ENCODE measurements at places on chromosomes 2 and 18. TPM values are rescaled to one million over a fixed set of nuclear protein-coding genes. Genes with fewer than 3 reads are reported as not detected.

DNA sequence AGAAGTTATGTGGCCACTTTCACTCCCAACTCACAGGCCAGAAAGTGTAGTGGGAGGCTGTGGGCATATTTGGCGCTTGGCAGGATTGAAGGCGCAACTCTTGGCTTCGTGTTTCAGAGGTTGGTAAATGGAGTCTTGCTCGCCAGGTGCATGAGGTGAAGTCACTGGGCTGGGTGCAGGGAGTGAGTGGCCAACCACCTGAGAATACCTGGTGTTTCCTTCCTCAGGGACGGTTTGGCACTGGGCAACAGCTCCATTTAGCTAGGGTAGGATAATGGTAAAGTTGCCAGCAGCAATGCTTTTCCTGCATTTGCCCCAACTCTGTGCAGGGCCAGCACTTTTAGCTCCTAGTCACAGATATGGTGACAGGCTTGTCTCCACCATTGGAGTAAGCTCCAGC, 115.9 kb downstream of the AGAP1 start:
- DNase-seq: no peak

GRCh38 chr2:1995987-1996386, 251.7 kb upstream of the PXDN start:
- DNase-seq: no peak

GRCh38 chr2:236844711-236845110, 241.0 kb upstream of the COPS8 start:
- DNase-seq: no peak

DNA sequence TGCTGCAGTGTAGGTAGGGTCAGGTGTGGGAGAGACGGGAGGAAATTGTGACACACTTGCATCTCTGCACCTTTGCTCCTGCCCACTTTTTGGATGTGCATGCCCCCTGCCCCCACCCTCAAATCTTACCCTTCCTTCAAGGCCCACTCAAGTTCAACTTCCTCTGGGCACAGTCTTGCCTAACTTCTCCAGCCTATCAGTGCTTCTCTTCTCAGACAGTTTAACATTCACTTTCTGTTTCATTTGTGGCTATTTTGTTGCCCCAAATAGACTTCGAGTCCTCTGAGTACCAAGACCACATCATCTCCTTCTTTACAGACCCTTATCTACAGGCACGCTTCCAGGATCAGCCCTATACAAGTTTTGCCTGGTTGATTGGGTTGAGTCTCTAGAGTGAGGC, 2.7 kb downstream of the ST8SIA5 start:
- no peak for DNase-seq

DNA sequence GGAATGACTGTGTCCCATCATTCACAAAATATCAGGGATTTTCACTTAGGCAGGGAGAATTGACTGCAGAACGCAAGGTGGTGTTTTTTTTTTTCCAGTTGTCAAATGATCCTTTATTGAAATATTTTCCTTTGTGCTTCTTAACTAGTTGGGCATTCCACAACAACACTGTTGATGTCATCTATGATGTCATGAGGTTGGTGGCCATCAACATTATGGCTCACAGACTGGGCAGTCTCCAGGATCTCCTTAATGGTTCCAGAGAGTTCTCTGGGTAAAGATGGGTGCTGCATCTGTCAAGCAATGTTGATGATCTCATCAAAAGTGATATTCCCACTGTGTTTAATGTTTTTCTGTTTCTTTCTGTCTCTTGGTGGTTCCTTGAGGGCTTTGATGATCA, 31.8 kb upstream of the PLEKHM3 start:
- DNase-seq: no peak

- no peak for DNase-seq
These were observed 73.0 kb downstream of the L3MBTL4 start for GRCh38 chr18:6341709-6342108.

GRCh38 chr2:120883607-120884440, 148.2 kb downstream of the GLI2 start:
- no peak for DNase-seq

- no peak for DNase-seq
These were observed 611.7 kb downstream of the TSN start for GRCh38 chr2:122366969-122367645.

- no peak for DNase-seq
These were observed 8.3 kb upstream of the TNS1 start for GRCh38 chr2:218010984-218011652.

DNA sequence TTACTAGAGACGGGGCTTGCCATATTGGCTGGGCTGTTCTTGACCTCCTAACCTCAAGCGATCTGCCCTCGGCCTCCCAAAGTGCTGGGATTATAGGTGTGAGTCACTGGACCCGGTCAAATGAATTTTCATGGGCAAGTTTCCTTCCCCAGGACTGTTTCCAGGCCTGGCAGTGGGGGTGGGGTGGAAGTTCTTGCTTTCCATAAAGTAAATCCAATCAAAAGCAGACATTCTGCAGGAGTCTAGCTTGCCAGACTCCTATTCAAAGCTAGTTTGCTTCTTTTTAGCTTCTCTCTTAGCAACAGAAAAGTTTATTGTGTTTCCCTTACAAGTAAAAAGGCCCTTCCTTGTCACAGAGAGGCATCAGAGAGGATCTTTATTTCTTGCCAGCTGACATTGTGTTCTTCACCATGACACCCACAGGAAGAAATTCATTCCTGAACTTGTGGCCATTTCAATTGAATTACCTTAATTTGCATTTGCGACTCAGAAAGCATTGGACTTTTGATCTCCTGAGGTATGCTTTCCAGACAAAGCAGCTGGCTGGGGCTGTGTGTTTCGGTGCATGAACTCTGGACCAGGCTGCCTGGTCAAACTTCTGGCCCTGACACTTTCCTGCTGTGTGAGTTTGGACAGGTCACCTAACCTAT, 37.9 kb downstream of the LYPD1 start:
- DNase-seq: no peak

- no peak for DNase-seq
These were observed 4.4 kb downstream of the SMAD7 start for GRCh38 chr18:48946329-48946835.

- no peak for DNase-seq
These were observed 1014.3 kb downstream of the CBLN2 start for GRCh38 chr18:71529703-71530303.

GRCh38 chr2:101559551-101559950, 84.6 kb upstream of the RFX8 start:
- DNase-seq: no peak

DNA sequence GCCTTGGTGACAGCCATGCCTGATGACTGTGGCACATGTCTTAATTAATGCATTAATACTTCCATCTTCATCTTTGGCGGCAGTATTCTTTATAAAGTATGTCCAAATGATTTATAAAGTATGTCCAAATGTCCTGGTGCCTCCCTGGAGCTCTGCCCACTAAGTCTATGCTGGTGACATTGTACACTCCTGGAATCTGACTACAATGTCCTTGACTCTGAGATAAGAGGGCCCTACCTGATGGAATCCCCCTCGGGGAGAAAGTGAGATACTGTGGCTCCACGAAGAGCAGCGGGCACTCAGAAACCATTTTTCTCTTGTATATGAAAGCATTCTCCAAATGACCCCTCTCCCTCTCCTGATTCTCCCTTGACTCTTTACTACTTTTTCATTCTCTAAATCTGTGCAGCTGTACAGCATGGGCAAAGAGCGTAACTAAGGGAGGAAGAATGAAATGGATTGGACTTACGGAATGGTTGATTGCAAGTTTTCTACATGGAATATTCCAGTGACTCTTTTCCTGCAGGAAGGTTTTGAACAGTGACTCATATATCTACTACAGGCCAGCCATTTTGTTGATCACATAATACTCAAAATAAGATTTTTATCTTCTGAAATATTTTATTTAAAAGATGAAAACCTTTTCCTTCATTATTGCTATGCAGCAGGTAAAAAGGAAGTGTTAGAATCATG, 17.3 kb downstream of the RAB12 start:
- no peak for DNase-seq

- no peak for DNase-seq
These were observed 45.5 kb upstream of the PTH2R start for GRCh38 chr2:208361077-208361441.

- DNase-seq: no peak
These were observed 179.0 kb downstream of the SLC39A10 start for GRCh38 chr2:195836002-195836401.

- no peak for DNase-seq
These were observed 89.9 kb upstream of the CDCA7 start for GRCh38 chr2:173264603-173265366.

DNA sequence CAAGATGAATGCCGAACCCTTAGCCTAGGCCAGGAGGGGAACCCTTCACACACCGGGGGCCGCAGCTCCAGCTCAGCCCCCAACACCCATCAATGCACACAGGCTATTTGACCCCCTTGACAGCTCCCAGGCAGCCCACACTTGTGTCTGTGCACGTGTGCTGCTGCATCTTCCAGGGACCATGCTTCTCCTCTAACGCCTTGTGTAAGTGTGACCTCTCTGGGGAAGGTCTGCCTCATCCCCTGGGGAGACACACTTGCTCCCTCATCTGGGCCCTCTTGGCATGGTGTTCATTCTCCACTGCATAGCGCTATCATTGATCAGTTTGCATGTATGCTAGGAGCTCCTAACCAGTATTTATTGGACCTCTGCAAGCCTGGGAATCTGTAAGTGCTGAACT, 120.0 kb upstream of the FHL2 start:
- peak; percentile 52 for DNase-seq

DNA sequence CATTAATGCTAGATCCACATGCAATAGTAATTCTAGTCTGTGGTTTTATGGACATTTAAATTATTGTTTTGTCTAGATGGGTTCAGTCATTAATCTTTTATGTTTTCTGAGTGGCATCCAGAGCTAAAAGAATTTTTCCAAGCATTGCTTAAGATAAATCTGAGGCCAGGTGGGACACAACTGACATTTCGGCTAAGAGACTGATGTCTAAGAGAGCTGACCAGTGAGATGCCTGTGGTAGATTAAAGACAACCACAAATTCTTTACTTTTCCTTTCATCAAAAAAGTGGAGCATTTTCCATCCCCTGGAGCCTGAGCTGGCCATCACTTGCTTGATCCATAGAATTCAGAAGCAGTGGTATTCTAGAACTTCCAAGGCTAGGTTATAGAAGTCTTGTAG, 182.2 kb downstream of the NRP2 start:
- no peak for DNase-seq

- DNase-seq: no peak
These were observed 38.0 kb upstream of the ERMN start for GRCh38 chr2:157363612-157364101.

GRCh38 chr2:69452687-69453086, 15.5 kb upstream of the NFU1 start:
- DNase-seq: no peak

- DNase-seq: no peak
These were observed 213.2 kb upstream of the HS6ST1 start for GRCh38 chr2:128531856-128532255.

- DNase-seq: no peak
These were observed 89.1 kb downstream of the SMC6 start for GRCh38 chr2:17664534-17664933.

DNA sequence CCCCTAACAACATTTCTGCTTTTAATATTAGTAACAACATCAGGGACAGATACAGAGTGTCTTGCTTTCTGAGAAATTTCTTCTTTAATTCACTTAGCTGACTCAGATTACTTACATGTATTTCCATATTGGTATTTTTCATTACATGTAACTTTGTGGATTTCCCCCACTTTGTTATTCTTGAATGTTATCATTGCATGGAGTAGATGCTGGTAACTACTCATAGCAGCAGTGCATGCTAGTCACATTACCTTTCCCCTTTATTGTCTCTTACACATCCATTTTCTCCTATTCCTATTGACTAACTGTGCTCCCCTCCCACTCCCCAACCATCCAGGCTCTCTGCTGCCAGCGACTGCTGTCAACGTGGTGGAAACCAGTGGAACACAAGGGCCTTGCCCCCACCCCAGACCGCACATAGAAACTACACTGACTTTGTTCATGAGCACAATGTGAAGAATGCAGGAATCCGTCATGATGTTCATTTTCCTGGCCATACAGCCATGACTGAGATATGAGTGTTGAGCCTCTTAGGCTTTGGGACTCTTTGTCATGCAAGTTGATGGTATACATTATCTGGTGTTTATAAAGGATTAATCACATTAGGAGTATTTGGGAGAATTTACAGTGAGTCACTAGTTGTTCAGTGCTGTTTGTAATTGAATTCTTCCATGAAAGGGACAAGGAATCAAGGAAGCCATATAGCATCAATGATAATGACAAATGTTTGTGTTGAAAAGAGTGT, 91.0 kb downstream of the EPB41L5 start:
- peak; percentile 63 for DNase-seq

HOXD12 gene
- not detected for total RNA-seq

TEKT4 gene
- not detected for total RNA-seq

FZD7 gene
- 21.8 TPM for total RNA-seq

LHCGR gene
- not detected for total RNA-seq

BOLL gene
- 0.28 TPM for total RNA-seq

EGR4 gene
- 0.06 TPM for total RNA-seq

DHRS9 gene
- total RNA-seq: not detected

PTPRN gene
- total RNA-seq: 0.36 TPM

FTCDNL1 gene
- 3.2 TPM for total RNA-seq

OTOF gene
- not detected for total RNA-seq

CNTNAP5 gene
- total RNA-seq: 0.03 TPM

CCBE1 gene
- 1.8 TPM for total RNA-seq

CGREF1 gene
- 1.8 TPM for total RNA-seq

ABCB11 gene
- total RNA-seq: 0.12 TPM

FOXI3 gene
- total RNA-seq: not detected

VIT gene
- total RNA-seq: not detected

SPATA3 gene
- not detected for total RNA-seq

CIAO1 gene
- 117 TPM for total RNA-seq

ONECUT2 gene
- 0.04 TPM for total RNA-seq

USP40 gene
- total RNA-seq: 23.6 TPM
